ENCODE measurements at places on chromosomes 3 and 15.

- no peak for DNase-seq
Measured at GRCh38 chr3:38313263-38313662, 31.2 kb downstream of the SLC22A14 start.

DNA sequence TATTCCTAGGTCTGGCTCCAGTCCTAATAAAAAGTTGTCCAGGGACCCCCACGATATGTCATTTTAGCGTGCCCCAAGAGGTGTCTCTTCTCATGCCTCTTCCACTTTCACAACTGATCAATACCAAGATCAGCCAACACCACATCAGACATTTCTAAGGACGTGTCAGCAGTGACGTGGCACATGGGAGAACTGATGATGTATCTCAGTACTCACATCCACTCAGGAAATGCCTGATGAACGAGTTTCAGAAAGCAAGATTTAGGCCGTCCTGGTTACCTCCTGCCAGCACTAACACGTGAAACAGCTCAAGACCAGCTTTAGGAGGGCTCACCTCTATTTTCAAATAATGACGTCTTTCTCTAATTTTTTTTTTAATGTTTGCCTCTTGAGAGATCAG, 19.6 kb downstream of the VGLL4 start:
- no peak for DNase-seq

- DNase-seq, result no peak
Measured at GRCh38 chr15:85692873-85693272, 101.9 kb downstream of the KLHL25 start.

GRCh38 chr15:32796856-32797255, 79.1 kb downstream of the GREM1 start:
- DNase-seq, result no peak

DNA sequence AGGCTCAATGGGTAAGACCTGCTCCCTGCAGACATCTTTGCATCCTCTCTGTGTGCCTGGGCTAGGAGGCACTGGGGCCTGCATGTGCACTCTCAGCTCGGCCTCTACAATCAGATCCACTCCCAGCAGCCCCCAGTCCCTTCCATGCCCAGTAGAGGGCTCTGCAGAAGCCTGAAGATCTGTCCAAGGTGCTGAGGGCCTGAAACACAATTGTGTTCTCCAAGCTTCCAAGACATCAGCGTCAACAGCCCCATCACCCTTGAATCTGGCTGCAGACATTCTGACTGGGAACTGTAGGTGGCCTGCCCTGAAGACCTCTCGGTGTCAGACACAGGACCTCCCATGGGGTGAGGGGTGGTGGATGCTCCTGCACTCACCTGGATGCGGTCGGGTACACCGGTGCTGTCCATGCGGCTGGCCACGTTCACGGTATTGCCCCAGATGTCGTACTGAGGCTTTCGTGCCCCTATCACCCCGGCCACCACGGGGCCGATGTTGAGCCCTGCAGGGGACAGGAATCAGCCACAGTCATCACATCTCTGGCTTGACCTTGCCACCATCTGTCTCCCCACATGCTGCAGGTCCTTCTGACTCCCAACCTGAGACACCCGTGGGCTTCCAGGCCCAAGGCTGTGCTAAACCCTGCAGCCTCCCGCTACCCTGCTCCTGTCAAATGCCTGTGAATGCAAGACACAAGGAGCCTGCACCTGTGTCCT, 84.7 kb downstream of the SEC22A start:
- DNase-seq, result peak; percentile 88

Measured in GM03348 (cell line).